ENCODE measurements at places on chromosomes 1 and 21.

GRCh38 chr1:216598448-216598847 is 124.8 kb downstream of the ESRRG start:
- DNase-seq = no peak

DNA sequence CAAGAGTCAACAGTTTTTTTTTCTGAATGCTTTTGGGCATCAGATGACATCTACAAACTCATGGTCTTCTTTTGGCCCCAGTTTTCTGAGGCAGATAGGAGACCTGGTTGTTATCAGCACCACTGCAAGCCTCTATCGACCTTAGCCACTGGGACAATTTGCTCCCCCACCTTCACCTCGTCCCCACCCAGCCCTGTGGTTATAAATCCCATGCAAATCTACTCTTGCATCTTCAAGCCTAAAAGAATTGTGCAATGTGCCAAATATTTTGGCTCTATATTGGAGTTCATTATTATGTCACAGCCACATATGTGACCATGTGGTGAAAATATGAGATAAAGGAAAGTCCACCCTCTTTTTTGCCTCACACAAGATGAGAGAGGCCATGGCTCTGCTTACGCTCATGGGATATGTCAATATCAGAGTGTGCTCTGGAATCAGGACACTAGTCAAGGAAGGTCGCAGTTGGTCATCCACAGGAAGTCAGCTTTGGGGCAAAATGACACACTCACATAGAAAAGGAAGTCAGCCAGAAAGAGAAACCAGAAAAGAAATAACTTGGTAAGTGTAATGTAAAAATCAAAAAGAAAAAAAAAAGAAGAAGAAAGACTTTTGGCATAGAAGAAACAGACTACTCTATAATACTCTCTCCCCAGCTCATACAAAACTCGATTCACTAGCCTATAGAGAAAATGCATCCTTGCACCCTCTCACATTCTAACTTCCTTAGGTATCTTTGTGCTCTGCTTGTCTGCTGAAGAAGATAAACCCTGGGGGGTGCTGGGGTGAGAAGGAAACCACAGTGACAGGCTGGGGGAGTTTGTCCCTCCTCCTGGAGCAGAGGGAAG is 21.2 kb downstream of the SLC30A10 start:
- no peak for DNase-seq

DNA sequence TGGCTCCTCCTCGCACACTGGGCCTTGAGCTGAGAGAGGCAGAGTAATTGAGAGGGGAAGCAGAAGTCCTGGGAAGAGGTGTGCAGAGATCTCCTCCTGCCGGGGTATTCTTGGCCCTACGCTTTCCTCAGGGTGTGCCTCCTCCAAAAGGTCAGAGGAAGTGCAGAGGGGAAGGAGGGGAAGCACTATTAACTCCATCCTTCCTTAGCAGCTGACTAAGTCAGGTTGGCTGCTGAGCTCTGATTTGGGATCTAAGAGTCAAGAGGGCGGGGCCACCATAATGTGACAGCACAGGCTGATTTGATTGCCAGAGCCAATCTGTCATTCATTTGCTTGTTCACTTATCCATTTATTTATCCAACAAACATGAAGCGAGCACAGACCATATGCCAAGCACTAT is 12.3 kb downstream of the ATP2B4 start:
- peak; percentile 33 for DNase-seq

GRCh38 chr21:37916310-37917051 is at the start of gene KCNJ6:
Gene KCNJ6, minus strand, starts transcription at chr21:37916457. Its CDS starts 75,775 bp downstream, at chr21:37840682.
- no peak for DNase-seq

GRCh38 chr1:12090326-12090725 is 27.2 kb downstream of the TNFRSF8 start:
- no peak for DNase-seq

DNA sequence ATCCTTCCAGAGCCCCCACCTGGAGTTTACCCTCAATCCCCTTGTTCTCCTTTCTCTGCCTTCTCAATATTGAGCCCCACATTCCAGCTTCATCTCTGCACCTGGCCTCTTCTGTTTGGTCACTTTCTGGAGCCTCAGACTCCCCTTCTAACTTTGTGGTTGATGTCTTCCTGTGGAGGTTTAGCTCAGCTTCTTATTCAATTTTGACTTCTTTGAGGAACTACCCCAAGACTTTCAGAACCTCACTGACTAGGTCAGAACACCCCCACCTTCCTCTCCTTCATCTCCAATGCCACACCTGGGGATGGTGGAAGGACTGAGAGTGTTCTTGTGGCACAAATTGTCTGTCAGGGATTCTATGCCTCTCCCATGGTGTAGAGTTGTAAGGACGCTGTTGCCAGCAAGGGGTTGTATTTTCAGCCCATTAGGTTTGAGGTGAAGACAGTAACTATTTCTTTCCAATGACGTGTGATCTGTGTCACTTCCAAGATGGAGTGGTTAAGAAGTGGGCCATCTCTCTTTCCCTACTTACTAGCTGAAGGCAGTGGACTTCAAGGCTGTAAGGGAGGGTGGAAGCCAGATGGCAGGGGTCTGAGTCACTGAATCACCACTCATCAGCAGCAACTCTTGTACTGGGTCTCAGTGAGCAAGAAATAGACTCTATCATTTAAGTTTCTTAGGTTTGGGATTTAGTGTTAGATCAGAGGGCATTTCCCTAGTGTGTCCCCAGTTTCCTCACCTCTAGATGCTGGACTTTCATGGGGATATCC is 80.6 kb downstream of the PAPPA2 start:
- no peak for DNase-seq
